ENCODE measurements at places on chromosomes 7 and 10. TPM values are rescaled to one million over a fixed set of nuclear protein-coding genes. Genes with fewer than 3 reads are reported as not detected.

The EGR2 gene
- total RNA-seq = 1.2 TPM

DNA sequence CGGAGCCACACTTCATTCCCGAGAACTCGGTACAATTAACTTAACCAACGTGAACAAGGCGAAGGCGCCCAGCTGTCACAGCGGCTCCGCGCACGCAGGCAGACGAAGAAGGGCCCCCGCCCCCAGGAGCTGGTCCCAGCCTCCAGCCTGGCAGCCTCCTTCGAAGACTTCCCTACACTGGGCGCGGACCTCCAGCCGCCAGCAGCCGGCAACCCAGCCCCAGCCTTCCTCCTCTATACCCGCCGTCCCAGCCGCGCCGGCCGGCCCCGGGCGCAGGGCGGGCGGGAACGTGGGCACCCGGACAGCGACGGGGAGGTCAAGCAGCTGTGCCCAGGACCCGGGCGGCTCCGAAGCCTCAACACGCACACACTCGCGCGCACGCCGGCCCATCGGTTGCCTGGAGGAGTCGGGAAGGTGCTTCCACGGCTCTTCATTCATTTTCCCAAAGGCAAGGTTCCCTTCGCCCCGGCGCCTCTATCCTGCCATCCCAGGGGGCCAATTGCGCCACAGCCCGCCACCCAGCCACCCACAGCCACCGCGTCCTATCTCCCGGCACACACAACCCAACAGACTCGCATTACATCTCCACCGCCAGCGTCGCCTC, 1.6 kb downstream of the CHST15 start:
- H3K4me1 ChIP-seq = no peaks in the 10 kb centered on the region
- H3K36me3 ChIP-seq = no peaks in the 10 kb centered on the region
- peak overlapping the region; percentile 67 for H3K4me3 ChIP-seq
- peak overlapping the region; percentile 88 for H3K27ac ChIP-seq
- peaks cover 46% of the 10 kb centered on the region for H3K27me3 ChIP-seq
- peak; percentile 52 for DNase-seq

GRCh38 chr7:67426654-67427053, 430.0 kb downstream of the TYW1 start:
- no peaks in the 10 kb centered on the region for H3K36me3 ChIP-seq
- no peak overlapping the region for H3K4me3 ChIP-seq
- H3K27ac ChIP-seq = no peak overlapping the region
- DNase-seq = no peak

GRCh38 chr10:97497572-97498075, 598 bp downstream of the MMS19 start:
- no peaks in the 10 kb centered on the region for H3K27me3 ChIP-seq
- H3K27ac ChIP-seq = peak overlapping the region; percentile 93
- H3K36me3 ChIP-seq = no peaks in the 10 kb centered on the region

DNA sequence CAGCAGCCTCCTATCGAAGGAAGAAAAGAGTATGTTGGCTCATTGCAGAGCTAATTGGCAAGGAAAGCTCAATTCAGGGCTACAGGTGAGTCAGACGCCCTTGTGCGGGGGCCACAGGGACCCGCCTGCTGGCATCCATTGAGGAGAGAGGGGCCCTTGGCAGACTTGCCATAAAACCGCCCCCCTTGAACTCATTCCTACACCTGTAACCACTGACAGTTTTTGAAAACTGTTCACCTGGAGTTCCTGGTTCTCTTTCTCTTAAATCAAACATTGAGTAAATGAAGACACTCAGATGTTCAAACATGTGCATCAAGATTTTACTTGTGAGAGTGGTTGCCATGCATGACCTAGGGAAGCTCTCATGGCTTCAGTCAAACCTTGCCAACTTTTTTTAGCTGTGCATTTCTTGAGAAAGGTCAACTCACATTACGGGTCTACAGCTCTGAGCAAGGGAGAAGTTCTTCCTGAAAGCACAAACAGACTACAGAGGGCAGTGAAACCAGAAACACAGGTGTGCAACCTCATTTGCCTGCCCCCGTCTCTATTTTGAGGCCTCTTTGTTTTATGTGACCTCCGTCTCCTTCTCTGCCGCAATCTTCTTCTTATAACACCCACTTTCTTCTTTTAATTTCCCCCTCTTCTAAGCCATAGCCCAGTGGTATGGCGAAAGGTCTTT, 87.8 kb downstream of the TBXAS1 start:
- H3K4me3 ChIP-seq = no peak overlapping the region
- no peaks in the 10 kb centered on the region for H3K36me3 ChIP-seq
- no peaks in the 10 kb centered on the region for H3K4me1 ChIP-seq
- no peak for DNase-seq
- H3K27me3 ChIP-seq = no peaks in the 10 kb centered on the region
- H3K27ac ChIP-seq = no peak overlapping the region
